Amniotic epithelial cell (primary cell): ENCODE measurements at places on chromosomes 6 and 20.

DNA sequence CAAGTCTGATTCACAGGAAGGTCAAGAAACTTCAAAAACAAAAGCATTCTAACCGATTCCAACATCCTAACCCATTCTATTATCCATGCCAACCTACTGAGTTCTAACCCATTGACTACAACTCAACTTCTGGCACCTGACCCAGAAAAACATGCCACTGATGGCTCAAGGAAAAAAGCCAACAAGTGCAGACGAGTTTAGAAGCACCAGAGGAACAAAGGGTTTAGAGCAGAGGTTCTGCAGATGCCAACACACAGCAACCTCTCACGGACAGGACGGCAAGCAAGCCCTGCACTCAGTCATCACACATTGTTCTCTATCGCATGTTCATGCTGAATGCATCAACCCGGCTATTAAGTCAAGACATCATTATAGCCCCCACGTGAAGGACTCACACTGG lies 25.2 kb upstream of the MC3R start:
- no peak for DNase-seq

DNA sequence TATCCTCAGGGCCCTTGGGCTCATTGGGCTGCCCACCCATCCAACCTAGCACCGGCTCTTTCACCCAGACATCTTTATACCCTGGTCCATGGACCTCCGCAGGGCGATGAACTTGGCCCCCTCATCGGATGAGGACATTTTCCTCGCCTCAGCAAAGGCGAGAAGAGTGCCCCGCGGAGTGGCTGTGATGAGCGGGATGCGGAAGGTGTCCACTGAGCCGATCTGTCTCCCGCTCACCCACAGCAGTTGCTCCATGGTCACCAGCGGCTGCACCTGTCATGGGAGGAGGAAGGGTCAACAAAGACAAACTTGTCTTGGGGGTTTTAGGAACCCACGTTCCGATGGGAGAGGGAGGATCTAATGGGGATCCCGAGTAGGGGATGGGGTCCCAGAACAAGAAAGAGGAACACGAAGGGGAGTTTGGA lies 690 bp downstream of the NEU1 start:
- no peak for DNase-seq

DNA sequence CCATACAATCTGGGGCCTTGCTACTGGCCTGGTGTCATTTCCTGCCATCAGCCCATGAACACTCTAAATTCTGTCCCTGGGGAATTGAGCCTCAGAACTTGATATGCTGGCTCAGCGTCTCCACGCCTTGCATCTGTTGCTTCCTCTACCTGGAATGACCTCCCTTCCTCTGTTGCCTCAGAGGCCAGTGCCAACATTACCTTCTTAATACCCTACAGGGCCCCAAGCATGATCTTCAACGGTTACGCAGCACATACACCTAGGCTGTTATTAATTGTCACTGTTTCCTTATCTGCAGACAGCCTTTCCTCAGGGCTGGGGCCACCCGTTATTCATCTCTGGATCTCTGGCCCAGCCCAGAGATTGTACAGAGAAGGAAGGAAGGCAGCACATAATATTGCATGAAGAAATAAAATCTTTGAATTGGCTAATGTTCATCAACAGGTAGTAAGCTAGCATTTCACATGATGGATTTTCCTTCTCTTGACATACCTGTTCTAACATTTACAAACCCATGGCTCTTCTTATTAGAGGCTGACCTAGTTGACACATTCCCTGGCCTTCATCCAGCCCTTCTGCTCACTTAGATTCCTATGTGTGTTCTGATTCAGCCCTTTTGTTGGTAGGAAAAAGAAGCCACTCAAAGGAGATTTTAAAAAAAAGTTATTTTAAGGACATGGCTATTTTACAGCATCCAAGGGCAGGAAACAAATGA lies 8.4 kb upstream of the RNF182 start:
- peak; percentile 2 for DNase-seq

DNA sequence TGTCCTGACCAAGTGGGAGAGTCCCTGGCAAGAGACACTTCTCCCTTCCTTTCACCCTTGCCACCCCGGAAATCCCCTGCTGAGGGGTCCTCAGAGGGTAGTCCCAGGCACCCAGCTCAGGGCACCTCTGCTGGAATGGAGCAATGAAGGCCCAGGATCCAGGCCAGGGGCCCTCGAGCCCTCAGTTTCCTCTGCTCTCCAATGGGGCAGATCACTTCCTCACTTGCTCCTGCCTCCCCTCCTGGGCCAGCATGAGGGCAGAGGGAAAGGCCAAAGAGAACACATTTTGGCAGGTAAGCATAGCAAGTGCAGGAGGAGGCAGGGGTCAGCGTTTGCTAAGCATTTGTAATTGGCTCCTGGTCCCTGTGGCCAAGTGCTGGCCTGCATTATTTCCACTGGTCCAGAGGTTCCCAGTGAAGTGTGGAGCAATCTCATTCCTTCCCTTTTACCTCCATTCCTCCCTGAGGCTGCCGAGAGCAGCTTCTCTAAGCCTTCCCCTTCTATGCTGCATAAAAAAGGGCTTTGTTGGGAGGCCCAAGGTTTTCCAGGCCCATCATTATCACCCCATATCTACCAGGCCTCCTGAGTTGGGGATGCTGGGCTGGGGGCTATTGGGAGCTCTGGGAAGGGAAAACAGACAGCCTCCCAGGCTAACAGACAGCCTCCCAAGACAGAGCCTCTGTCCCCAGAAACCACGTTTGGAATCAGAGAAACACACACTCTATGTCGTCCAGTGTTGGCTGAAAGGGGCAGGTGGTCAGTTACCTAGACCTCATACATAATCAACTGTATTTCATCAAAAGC lies 28.8 kb upstream of the VEGFA start:
- no peak for DNase-seq

DNA sequence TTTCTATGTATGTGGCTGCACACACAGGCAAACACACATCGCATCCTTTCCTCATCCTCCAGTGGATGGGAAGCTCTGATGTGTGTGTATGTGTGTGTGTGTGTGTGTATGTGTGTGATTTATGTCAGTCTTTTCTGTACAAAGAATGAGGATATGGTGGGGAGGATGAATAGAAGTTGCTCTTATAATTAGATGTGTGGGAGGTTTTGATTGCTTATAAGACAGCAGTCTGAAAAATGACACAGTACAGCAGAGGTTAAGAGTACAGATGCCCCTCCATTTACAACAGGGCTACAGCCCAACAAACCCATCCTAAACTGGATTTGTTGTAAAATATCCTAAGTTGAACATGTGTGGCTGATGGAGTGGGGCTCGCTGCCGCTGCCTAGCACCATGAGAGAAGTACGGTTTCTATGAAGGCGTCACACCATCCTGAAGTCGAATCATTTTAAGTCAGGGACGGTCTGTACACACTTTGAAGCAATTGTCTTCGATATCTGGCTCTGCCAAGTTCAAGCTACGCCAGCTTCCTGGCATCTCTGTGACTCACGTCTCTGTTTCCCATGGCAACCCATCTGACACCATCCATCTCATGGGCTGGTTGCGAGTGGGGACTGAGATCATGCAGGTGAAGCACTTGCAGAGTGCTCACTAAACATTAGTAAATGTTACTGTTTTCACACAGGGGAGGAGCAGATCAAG lies 252.6 kb downstream of the MYLK4 start:
- peak; percentile 0 for DNase-seq

DNA sequence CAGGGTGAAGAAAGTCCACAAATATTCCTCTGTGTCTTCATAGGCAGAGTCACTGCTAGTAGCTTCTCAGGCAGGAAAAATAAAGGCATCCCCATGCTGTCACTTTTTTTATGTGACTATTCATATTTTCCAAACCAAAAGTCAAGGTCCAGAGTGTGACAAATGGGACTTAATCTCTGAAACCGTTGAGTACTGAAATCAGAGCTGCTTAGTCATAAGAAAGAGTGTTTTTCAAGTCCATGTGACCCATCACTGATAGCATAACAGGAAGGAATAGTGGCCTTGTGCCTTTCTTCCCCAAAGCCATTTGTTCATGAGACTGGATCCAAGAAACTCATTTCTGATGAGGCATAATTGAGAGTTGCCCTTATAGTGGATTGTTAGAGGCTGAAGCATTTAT lies 210.3 kb upstream of the TSHZ2 start:
- DNase-seq: no peak

DNA sequence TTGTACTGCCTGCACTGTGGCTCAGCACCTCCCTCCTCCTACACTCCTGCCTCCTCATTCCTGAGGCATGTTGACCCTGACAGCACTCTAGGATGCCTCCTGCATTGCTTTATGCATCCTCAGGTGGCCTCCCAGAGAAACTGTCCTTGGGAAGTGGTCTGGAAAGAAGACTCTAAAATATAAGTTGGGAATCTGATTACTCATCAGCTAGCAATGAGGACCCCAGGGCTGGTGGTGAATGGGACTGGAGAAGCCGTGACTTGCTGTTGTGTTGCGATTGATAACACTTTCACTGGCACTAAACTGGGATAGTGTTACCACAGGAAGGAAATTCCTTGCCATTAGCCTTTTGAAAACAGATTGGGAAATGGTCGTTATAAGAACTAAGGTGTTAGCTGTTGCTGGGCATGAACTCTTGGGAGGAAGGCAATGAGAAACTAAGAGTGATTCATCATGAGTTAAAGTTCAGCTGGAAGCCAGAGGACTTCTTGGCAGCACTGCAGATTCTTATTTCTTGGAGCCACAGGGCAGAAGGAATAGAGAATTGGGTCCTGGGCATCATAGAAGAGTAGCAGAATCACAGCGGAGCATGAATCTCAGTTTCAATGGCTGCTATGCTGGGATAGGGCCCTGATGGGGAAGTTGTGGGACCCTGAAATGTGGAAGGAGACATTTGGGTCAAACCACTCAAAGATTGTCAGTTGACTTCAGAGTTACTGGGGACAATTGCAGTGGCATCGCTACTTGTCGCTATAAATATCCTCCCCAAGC lies 10.1 kb upstream of the SIRPD start:
- DNase-seq: no peak

- DNase-seq: no peak
Observed at GRCh38 chr6:149273318-149273717, 44.2 kb upstream of the TAB2 start.

- DNase-seq: no peak
Observed at GRCh38 chr6:135267085-135267484, 86.0 kb downstream of the MYB start.

DNA sequence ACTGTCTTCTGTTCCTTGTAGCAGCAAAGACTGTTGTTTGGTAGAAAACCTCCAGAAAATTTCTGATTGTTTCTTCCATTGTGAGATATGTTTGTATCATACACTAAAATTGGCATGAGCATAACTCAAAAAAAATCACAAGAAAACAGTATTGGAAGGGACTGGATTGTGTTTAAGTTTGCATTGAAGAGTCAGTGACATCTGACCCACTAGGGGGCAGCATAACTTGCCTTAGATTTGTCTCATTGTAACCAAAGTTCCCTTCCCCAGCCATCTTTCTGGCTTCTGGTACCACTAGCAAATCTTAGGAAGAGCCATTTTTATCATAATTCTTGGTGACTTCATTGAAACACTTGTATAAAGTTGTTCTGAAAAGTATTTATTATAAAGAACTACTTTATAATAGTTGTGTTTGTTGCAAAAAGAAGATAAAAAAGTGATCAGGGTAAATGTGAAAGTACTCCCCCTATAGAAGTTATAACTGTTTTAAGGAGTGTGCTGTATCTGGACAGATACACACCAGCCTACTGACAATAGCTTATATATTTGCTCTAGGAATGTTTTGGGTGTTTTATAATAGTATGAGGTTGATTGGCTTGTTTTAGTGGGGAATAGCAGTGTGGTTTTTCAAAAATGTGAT lies 7.7 kb downstream of the CSTF1 start:
- DNase-seq: peak; percentile 69

DNA sequence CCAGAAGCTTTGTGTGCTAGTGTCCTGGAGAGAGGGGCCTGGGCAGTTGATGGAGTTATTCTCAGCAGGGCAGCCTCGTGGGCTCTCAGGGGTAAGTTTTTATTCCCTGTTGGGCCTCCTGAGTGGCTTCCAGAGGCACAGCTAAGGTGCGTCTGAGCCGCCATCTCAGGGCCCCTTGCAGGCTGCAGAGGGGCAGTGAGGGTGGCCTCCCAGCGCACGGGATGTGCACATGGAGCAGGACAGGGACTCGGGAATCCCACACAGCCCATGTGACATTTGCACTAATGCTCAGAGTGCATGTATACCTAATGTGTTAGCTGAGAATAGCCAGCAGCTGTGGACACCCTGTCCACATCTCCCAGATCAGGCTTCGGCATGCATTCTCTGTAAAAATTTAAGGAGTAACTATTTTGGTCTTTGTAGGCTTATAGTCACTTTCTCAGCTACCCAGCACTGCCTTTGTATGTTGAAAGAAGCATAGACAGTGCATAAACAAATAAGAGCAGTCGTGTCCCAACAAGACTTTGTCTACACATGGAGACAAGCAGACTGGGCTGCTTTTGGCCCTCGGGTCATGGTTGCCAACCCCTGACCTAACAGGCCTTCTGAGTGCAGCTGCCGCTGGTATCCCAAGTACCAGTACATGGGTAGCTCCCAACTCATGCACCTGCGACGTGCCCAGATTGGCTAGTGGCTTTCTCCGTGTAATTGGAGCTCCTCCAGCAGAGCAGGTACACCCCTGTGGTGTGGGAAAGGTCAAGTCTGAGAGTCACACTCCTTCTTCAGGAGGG lies 18.6 kb upstream of the CST9L start:
- DNase-seq: no peak

- no peak for DNase-seq
Observed at GRCh38 chr6:110545081-110545872, 68.9 kb upstream of the SLC22A16 start.

DNA sequence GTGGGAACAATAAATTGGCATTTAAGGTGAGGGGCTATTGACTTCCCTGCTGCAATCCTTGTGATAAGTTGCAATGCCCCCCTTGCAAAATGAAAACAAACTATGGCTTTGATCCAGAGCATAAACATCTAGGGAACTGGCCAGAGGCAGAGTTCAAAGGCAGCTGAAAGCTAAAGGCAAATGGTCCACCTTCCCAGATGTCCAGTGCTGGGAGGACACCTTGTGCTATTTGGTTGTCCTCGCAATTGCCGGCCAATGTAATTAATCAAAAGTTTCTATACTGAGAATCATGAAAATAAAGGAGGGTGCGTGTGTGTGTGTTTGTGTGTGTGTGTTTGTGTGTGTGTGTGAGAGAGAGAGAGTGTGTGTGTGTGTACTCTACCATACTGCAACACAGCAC lies 337.4 kb downstream of the CBLN4 start:
- DNase-seq: no peak

DNA sequence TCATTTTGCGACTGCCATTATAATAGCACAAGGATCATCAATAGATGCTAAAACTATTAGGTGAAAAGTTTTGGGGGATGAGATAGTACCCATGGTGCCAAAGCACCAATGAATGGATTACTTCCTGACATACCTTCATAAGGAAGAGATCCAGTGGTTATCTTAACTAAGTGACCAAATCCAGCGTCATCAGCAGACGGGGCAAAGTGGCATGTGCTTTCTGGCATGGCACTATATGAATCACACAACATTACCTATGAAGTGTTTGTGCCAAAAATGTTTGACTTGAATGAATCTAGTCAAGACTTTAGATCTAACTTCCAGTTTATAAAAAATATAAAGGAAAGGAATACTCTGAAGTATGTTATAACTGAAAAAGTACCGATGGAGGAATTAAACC lies 10.8 kb downstream of the TRIM26 start:
- no peak for DNase-seq

GRCh38 chr6:116446399-116446798 lies 14.8 kb upstream of the CALHM6 start:
- DNase-seq: peak; percentile 64

GRCh38 chr20:1118004-1118335 lies 432 bp upstream of the PSMF1 start:
- DNase-seq: no peak

- no peak for DNase-seq
Observed at GRCh38 chr20:61762167-61762710, 303.4 kb downstream of the TAF4 start.
